ENCODE measurements at places on chromosomes 7 and 10.

DNA sequence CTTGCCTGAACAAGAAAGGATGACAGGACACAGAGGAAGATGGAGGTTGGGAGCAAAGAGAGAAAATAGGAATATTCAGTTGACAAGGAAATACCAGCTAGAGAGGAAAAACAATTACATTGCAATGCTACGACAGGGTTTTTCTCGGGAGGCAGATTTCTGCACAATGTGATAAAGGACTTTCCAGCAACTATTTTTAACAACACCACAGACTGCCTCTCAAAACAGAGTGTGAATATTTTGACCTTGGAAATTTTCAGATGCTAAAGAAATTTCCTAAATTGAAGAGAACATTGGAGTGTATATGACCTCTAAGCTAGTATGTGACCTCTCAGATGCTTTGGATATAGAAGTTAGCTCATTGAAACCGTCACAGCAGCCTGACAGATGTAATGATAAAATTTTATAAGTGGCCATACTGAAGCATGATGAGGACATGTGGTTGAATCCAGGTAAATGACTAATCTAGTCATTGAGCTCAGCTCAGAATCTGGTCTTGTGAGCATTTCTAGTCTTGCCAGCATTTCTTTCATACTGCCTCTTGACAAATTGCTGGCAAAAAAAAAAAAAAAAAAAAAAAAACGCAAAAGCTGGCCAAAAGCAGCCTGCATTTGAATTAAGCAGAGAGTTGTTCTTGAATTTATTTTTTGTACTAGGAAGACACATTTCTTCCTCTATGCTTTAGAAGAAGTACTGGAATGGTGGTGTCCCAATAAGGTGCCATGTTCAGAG, 24.4 kb downstream of the GPR141 start:
- DNase-seq = no peak

GRCh38 chr10:111475720-111476119, 398.9 kb downstream of the ADRA2A start:
- no peak for DNase-seq

DNA sequence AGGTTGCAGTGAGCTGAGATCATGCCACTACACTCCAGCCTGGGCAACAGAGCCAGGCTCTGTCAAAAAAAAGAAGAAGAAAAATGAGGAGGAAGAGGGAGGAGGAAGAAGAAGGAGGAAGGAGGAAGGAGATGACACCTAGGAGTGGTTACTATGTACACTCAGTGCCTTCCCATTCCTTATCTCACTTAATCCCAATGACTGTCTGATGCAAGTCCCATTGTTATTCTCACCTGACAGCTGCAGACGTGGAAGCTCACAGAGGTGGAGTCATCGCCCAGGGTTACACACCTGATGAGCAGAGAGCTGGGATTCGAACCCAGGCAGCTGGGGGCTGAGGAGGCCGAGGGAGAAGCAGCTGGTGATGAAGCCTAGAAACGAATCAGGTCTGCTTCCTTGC, 258.8 kb downstream of the SNX10 start:
- no peak for DNase-seq

DNA sequence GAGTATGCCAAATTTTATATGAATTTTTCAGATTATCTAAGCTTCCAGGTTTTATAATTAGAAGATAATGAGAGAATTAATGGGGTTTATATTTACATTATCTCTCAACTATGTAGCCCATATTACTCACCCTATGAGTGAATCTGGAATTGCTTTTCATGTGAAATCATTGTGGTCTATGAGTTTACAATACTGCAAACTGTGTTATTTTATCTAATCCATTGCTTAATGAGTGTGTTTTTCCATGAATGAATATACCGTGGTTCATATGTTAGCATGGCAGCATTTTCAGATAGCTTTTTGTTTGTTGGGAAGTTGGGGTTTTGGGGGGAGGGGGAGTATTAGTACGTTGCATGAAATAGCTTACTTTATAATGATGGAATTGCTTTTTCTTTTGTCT, 44.5 kb downstream of the FGFBP3 start:
- no peak for DNase-seq

- DNase-seq = no peak
Observed at GRCh38 chr10:57689596-57690297, 577.9 kb downstream of the IPMK start.

GRCh38 chr7:155168597-155169480, 98.7 kb downstream of the HTR5A start:
- no peak for DNase-seq

- no peak for DNase-seq
Observed at GRCh38 chr7:106839511-106839910, 25.6 kb upstream of the PIK3CG start.

GRCh38 chr7:391961-392524, 102.1 kb downstream of the FOXL3 start:
- DNase-seq = no peak

DNA sequence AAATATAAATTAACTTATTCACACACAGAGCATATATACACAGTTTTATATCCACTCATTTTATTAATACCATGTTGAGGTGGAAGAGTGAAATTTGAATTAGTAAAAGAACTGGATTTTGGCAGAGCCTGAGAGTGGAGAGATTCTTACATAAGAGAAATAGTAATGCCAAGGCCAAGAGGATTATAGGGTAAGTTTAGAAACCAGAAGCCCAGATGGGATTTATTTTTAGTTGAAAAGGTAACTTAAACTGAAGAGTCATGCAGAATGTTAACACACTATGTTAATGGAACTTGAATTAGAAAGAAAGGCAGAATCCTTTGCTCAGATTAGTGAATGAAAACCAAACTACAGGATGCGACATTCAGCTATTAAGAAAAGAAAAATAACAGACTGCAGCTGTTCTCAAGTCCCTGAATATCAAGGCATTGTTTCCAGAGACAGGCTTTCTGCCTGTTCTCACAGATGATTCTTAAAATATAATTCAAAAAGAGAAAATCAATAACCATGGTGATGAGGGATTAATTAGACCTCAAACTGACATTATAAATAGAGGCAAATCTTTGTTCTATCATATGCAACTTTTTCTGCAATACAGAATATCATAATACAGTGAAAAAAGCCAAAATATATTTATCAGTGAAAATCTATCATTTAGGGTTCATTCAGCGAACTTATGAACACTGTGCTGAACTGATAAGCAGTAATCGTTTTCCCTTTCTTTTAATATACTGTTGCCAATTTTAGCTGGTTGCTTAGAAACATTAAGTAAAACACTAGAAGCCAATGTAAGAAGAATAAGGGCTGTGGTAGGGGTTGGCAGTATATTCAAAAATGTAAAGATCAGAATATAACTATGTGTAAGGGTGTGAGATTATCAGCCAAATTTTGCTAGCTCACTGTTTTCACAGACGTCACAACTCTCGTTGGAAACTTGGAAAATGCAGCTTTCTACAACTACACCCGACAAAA, 34.4 kb downstream of the HECTD2 start:
- no peak for DNase-seq

DNA sequence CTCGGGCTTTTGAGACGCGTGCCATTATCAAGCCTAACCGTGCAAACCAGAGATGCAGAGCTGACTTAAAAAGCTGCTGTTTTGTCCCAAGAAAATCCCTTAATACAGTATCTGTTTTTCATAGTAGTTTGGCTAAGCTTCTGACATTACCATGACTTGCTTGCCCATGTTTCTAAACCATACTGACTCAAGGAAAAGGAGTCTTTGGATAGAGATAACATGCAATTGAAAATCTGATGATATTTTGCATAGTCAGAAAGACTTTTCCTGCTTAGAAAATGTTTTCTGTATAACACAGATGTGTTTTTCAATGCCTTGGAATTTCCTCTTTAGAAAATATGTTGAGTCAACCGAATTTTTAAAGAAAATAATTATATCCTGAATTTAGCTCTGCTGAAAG, 21.5 kb upstream of the AKR1E2 start:
- DNase-seq = no peak

GRCh38 chr10:22002591-22003176, 846 bp downstream of the DNAJC1 start:
- DNase-seq = no peak

GRCh38 chr7:129989466-129989865, 36.7 kb upstream of the UBE2H start:
- DNase-seq = peak; percentile 29

DNA sequence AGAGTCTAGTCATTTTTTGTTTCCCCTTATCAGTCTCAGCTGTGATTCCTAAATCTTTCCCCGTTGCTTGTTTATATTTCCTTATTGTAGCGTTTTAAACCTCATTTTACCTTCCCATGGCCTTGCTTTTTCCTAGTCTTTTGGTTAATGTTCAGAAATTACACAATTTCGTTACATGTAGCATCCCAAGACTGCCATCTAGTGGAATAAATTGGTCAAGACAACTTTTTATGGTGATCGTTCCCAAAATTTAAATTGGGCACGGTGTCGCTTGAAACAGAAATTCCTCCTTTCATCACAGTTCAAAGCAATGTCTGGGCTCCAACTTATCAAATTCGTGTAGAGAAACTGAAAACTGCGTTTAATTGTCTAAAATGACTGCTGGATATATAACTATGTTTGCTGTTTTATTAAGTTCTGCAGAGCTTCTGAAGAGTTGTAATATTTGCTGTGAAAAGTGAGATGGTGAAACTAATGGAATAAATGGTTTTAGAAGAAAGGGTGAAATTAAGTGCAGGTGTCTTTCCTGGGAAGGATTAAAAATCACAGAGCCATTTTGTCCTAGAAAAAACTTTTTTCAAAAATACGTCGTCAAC, 370.2 kb downstream of the PHF14 start:
- DNase-seq = no peak

DNA sequence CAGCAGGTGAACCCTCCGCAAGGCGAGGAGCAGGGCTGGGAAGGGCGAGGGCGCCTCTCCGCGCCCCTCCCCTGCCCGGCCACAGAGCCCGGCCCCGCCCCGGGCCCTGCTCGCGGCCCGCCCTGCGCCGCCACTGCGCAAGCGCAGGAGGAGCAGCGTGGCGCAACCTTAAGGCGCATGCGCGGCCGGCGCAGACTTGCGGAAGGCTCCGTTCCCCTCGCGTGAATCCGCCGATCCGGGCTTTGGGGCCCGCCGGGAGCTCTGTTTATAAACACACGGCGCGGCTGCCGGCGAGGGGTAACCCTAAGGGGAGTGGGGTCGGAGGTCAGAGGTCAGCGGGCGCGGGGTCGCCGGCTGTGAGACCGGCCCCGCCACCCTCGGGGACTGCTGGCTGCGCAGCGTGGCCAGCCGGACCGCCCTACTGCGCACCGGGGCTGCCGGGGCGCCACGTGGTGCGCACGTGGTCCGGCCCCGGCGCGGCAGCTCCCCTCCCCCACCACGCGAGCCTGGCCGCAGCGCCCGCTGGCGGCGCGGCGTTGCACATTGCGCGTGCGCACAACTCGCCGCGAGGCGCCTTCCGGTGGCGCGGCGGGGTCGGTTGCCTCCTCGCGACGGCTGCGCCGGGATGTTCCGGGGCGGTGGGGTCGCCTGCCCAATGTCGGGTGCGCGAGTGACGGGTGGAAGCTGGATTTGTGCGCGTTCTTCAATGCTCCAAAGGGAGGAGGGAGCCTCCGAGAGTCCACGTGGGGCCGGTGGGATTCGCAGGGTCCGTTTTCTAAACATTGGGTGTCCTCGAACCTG, 40.2 kb upstream of the FOXK1 start:
- peak; percentile 92 for DNase-seq

GRCh38 chr10:31320550-31321211, 1.7 kb downstream of the ZEB1 start:
- peak; percentile 24 for DNase-seq

DNA sequence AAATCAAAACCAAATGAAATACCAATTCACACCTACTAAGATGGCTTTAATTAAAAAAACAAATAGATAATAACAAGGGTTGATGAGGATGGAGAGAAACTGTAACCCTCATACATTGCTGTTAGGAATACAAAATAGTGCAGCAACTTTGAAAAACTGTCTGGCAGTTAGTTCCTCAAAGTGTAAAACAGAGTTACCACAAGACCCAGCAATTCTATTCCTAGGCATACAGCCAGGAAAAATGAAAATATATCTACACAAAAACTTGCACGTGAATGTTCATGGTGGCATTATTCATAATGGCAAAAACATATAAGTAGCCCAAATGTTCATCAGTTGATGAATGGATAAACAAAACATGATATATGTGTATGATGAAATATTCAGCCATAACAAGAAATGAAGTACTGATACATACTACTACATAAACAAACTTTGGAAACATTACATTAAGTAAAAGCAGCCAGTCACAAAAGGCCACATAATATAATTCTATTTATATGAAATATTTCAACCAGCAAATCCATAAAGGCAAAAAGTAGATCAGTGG, 83.5 kb downstream of the BRAF start:
- no peak for DNase-seq

GRCh38 chr7:43479042-43479441, 103.9 kb upstream of the STK17A start:
- DNase-seq = no peak

DNA sequence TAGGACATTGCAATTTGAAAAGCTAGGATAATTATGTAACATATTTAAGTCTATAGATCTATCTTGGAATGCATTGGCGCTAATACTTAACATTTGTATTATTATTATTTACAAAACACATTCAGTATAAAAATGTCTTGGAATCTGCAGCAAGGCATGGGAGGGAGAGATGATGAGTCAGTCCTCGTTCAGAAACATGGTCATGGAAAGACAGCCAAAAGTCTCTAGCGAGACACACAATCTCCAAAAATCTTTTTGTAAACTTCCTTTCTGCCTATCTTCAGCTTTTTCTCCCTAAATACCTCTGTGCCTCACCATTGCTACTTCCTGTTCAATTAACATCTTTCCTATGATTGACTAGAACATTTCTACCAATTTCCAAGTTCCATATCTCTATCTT, 188.4 kb upstream of the CACNA2D1 start:
- no peak for DNase-seq

DNA sequence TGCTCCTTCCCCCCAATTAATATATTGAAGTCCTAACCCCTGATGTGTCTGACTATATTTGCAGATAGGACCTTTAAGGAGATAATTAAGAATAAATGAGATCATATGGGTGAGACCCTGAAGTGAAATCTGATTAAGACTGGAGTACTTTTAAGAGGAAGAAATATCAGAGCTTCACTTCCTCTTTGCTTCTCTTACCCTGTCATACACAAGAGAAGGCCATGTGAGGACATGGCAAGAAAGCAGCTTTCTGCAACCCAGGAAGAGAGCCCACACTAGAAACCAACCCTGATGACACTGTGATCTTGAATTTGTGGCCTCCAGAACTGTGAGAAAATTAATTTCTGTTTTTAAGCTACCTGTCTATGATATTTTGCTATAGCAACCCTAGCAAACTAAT, 44.2 kb downstream of the JMJD1C start:
- peak; percentile 14 for DNase-seq

DNA sequence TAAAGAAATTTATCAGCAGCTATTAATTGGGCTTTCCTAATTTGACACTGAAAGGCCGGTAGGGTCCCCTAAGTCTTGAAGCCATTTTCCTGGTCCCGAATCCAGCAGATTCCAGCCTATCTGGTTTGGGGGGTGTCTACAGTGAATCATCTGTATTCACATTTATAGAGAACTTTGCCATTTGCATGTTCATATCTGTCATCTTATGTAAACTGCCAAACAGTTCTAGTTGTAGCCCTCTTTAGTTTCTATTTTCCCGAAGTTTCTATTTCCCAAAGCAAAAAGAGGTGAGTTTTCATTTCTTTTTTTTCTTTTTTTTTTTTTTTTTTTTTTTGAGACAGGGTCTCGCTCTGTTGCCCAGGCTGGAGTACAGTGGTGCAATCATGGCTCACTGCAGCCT, 47.6 kb downstream of the PAPSS2 start:
- DNase-seq = no peak
